ENCODE measurements at places on chromosomes 1 and 21. TPM values are rescaled to one million over a fixed set of nuclear protein-coding genes. Genes with fewer than 3 reads are reported as not detected.

GRCh38 chr1:67148516-67149178, 13.9 kb upstream of the C1orf141 start:
- DNase-seq = no peak

- DNase-seq = no peak
Observed at GRCh38 chr1:6795203-6795602, 9.9 kb downstream of the CAMTA1 start.

- DNase-seq = no peak
Observed at GRCh38 chr1:166956057-166956850, 19.1 kb downstream of the ILDR2 start.

DNA sequence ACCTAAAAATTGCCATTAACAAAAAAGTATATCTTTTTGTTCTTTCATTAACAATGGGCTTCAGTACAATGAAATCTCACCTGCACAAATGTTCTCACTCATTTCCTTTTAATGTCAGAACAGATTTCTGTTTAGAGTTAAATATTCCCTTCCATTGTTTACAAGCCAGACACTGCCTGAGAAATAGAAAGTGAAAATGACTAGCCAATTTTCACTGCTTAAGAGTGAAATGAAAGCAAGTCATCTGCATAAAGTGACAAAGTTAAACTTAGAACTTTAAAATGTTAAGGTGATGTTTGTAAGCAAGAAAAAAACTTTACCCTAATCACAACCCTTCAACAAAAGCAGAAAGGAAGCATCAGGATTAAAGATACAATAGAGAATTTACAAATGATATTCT, 27.5 kb downstream of the COA6 start:
- no peak for DNase-seq

The XCL1 gene
- not detected for total RNA-seq
